T-cell (primary cell): ENCODE measurements at places on chromosomes 4 and X. TPM values are rescaled to one million over a fixed set of nuclear protein-coding genes. Genes with fewer than 3 reads are reported as not detected.

The TEC gene
- 2.8 TPM for total RNA-seq

The CFI gene
- not detected for total RNA-seq

The EPGN gene
- not detected for total RNA-seq

The EPHA5 gene
- total RNA-seq, result not detected

The SOWAHD gene
- not detected for total RNA-seq

The MAML3 gene
- 2.7 TPM for total RNA-seq

The IBSP gene
- not detected for total RNA-seq

The TEX13B gene
- not detected for total RNA-seq

The DGKK gene
- 0.26 TPM for total RNA-seq

The WAS gene
- total RNA-seq, result 103 TPM

The DMRTC1 gene
- 0.55 TPM for total RNA-seq

The TRPC3 gene
- 0.59 TPM for total RNA-seq

The FGF16 gene
- total RNA-seq, result not detected

The ABCD1 gene
- 6.9 TPM for total RNA-seq

The GPR143 gene
- total RNA-seq, result not detected

The MID1 gene
- total RNA-seq, result 0.09 TPM
